Fibroblast of villous mesenchyme (primary cell): ENCODE measurements at places on chromosomes 12 and 14. TPM values are rescaled to one million over a fixed set of nuclear protein-coding genes. Genes with fewer than 3 reads are reported as not detected.

DNA sequence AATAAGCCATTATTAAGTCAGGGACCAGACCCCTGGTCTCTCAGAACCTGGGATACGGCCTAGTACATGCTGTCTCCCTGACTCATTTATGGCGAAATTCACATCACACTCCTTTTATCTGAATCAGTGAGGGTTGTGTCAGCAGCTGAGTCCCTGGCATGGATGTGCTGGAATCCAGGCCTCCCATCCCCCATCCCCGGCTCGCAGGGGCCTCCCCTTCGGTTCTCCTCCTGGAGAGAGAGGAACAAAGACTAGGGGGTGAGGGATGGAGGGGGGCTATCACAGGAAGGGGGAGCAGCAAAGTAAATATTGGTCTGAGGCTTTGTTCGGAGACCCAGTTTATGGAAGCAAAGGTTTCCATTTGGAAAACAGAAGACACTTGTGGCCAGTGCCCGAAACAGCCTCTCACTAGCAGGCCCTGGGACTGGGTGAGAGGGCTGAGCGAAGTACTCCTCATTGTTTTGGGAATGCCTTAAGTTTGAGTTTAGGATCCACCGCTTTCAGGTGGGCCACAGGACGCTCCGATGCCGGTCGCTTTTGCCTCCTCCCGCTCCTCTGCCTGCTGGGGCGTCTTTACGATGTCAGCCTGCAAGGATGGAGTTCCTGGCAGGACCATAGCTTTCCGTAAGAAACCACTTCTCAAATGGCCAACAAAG lies 145.0 kb downstream of the PRKCH start:
- peak; percentile 99 for DNase-seq

DNA sequence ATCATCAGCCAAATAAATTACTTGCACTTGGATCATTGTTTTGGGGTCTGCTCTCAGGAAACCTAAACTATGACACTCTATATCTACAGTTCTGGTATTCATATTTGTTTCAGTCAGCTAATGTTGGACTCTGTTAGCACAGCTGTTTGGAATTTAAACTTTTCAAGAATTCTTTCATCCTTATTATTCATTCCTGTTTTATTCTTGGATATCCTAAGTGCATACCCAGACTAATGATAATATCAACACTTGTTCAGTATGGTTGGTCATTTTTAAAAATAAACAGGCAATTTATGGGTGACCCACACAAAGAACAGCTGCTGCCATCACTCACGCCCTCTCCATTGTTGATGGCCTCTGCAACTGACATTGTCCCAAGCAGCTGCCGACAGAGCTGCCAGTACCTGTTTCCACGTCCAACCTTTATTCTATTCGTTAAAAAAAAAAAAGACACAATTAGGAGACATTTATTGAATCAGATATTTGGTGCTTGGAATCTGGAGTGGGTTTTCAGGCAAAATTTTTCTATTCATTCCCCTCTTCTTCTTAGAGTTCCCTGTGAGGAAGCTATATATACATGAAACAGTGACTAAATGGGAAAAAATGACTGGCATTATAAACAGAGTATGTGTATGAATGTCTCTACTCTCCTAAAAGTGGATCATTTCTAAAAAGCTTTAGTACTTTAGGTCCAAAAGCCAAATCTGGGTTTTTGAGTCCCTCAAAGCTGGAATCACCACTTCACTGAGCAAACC lies 252.1 kb upstream of the NAV3 start:
- no peak for DNase-seq

GRCh38 chr12:234891-235415 lies 21.0 kb upstream of the SLC6A12 start:
- no peak for DNase-seq

DNA sequence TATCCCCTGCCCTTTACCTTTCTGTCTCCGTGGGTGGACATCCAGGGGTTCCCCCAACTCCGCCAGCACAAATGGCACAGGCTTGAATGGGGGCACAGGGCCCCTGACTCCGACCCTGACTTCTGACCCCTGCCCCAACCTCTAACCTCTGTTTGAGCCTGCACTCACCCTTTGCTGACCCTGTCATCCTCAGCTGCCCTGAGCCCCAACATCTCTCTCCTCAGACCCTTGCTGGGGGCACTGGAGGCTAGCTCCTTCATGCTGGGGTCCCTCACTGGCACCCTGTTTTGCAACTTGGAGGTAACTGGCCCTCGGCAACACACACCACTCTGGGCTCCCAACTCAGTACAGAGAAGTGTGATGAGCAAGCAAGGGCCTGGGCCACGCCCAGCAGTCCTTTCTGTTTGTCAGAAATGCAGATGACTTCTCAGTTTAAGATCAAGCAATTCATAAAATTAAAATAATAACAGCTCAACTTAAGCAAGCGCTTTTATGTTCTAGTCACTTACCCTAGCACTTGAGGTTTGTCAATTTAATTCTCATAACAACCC lies 2.1 kb downstream of the IFI27 start:
- DNase-seq, result no peak

DNA sequence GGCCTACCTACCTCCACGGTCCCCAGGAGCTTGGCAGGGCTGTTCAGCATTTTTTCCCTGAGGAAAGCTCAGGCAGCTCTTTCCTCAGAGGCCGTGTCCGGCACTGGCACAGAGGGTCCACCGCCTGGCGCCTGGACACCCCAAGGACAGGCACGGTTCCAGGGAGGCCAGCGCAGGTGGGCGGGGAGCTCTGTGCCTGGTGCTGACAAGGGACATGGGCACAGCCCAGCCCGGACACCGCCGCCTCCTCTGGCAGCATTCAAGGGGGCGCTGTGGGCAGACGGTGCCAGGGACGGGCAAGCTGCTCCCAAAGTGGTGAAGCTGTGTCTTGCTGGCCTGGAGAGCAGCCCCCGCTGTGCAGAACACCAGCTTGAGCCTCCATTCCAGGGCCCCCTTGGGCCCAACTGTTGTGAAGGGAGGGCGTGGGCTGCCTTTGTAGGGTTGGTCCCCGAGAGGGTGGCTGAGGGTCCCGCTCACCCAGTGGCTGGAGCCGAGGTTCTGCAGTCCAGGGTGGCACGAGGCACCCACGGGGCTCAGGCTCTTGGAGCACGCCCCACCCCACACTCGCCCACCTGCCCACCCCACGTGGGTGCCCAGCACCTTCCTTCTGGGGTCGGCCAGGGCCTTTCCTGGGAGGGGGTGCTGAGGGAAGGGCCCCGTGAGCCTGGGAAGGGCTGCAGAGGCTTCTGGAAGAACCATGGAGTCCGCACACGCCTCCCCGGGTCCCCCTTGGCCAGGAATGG lies 29.3 kb upstream of the TEX22 start:
- DNase-seq, result no peak

DNA sequence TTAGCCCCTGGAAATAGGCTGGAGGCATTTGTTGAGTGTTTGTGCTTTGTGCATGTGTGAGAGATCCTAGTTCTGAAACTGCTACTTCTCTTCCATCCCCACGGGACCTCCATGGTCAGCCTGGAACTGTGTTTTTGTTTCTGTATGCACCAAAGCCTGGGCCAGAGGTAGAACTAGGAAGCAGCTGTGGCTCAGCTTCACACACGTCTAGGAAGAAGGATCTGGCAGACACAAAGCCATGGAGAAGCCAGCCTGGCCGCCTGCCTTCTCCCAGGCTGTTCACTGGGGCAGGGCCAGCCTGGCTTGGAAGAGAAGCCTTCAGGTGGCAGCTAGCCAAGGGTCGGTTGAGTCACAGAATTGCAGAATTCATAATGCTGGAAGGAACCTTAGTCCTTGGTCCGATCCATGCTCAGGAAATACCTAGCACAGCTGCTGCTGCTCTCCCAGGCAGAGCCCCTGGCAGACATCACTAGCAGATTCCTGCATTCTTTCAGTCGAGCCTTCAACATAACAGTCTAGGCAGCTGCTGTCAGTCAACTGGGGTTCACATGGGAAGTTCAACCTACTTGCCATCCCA lies 27.0 kb downstream of the RIN3 start:
- peak; percentile 98 for DNase-seq

DNA sequence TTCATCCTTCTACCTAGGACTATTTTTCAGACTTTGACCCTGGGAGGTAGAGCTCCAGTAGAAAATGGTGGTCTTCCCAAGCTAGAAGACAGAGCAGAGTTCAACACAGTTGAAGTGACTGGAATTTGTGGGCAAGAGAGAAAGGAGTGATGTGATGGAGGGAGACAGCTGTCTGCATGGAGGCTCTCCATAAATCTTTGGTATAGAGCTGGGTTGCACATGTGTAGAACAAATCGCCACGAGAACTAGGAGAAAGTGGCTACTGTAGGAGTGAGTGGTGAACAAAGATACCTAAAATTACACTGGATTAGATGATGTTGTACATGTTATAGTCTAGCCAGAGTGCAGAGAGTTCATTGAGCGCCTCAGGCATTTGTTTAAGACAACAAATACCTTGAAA lies 14.5 kb downstream of the GPR135 start:
- no peak for DNase-seq

GRCh38 chr14:90675399-90675798 lies 140.8 kb downstream of the TTC7B start:
- DNase-seq, result peak; percentile 45

DNA sequence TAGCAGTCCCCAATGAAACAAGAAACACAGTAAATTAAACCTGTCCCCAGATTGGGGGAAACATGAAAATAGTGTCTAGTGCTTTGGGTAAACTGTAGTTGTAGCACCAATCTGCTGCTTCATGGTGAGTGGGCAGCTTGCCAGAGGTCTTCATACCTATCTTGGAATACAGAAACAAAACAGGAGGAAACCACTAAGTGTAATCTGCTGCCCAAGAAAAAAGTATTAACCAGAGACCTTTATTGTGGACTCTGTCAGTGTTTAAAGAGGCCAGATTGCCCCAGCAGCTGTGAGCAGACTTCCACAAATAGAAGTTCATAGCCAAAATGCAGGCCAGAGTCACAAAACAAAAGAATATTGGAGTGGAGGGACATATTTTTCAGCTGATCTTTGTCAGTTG lies 2.3 kb downstream of the ISCU start:
- DNase-seq, result peak; percentile 21

DNA sequence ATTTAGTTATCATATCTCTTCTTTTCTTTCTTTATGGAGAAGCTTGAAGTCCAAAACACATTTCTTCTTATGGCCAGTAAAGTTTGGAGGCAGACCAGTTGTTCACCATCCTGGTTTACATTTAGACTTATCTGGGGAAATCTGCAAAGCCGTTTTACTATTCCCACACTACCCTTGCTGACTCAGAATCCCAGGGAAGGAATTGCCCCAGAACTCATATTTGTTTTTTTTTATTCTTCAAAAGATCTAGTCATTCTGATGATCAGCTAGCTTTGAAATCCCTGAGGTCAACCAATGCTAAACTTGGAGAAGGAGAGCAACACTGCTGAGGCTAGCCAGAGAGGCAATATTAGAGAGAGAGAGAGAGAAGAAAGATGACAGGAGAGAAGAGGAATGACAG lies 12.3 kb upstream of the LMO3 start:
- no peak for DNase-seq

DNA sequence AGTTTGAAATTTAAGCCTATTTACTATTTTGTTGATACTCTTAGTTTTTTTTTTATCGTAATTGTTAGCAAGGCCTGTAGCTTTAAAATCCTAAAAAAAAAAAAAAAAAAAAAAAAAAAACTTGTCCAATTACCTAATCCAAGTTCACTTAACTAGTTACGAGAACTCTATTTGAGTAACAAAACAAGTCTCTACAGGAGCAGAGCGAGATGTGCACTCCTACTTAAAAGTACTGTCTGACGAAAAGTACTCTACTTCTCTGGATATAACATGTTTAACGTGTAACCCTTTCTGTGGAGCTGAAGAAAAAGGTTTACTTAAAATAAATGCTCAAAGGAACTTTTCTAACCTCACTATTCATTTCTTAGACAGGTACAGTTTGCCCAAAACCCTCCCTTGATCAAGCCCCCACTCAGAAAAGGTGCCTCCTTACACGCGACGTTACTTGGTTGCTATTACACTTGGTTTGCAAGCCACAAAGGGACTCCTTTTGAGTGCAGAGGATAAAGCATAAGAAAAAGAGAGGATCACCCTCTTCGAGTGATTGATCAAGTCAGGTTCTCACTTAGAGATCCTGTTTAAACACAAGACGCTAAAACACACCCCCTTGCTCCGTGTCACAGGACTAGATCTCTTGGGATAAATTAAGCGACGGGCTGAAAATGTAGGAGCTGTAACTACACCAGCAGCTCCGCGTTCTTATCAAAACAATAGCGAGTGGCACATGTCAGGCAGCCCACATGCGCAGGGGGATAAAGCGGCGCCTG lies 2.2 kb downstream of the BAZ1A start:
- DNase-seq, result peak; percentile 60

DNA sequence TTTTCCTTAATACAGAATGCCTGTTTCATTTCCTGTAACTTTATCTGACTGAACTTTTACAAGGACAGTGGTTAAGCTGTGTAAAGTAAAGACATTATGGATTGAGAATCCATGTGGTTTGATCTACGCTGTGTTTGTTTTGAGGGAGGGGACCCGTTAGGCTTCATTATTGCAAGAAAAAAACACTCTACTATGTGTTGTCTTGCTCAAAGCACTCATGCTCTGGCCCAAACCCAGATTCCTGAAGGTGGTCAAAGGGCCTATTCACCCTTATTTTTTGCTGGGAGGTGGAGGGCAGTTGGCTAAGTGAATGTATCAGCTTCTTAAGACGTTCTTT lies 11.9 kb downstream of the RNF10 start:
- DNase-seq, result no peak

DNA sequence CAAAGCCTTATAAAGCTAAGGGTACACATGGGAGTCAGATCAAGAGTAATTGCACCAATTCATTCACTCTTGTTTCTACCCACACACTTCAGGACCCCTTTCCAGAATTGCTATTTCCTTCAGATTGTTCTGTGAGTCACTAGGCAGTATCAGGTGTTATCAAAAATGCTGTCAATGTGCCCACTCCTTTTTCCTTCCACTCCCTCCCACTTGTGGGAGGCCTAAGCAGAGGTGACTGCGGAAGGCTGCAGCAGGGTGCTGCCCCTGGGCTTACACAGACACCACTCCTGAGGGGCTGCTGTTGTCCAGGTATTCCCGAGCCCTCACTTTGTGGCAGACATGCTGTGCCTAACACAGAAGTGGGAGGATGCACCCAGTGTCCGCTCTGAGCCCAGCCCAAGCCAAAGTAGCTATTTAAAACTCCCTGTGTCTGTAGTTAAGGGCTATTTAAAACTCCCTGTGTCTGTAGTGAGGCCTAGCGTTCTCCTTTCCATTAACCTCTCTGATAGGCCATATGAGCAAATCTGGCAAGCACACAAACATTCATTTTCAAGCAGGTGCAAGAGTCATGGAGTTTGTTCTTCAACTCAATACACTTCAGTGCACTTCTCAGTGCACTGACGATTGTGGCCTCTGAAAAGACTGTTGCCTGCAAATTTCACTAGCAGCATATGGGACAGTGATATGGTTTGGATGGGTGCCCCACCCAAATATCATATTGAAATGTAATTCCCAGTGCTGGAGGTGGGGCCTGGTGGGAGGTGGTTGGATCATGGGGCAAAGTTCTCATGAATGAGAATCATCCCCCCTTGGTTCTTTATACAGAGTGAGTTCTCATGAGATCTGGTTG lies 117.8 kb downstream of the PHLDA1 start:
- DNase-seq, result no peak

GRCh38 chr12:47775100-47775911 lies 2.3 kb downstream of the SLC48A1 start:
- DNase-seq, result peak; percentile 55

GRCh38 chr12:121499929-121500793 lies 80.7 kb downstream of the KDM2B start:
- peak; percentile 71 for DNase-seq

- DNase-seq, result no peak
Observed at GRCh38 chr12:68905733-68906132, 27.2 kb downstream of the CPM start.

Gene CD27
- total RNA-seq, result under 0.01 and 0.32 TPM in 2 replicates

Gene NR2C1
- total RNA-seq, result 19.0 and 26.8 TPM in 2 replicates

Gene ASCL1
- not detected in 2 replicates for total RNA-seq

Gene CLEC1B
- total RNA-seq, result under 0.01 TPM in 1 of 2 replicates, not detected in the other

Gene CLBA1
- total RNA-seq, result 5.8 and 6.9 TPM in 2 replicates

Gene YAF2
- 14.2 and 20.7 TPM in 2 replicates for total RNA-seq
